ENCODE measurements at places on chromosomes 1 and 21. TPM values are rescaled to one million over a fixed set of nuclear protein-coding genes. Genes with fewer than 3 reads are reported as not detected.

TMEM82 gene
- 6.1 TPM for polyA plus RNA-seq

ENAH gene
- polyA plus RNA-seq: 103 TPM

DNA sequence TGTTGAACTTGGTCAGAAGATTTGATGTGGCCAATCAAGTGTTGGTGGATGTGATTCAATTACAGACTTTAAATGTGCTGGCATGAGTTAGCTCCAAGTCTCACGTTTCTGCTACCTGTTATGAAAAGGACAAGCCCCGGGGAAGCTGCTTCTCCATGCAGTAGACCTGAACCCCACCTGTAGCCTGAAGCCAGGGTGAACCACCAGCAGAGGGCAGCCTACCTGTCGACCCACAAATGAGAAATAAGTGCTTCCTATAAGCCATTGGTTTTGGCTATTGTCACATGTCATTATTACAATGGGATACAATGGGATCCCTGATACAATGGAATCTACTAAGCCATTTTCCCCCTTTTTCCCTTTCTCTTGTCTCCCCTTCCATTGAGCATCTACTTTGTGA is 230.2 kb downstream of the PRDM2 start:
- no peak for DNase-seq

OR2T29 gene
- not detected for polyA plus RNA-seq

CELA2B gene
- polyA plus RNA-seq: 0.31 TPM

- no peak for DNase-seq
Observed at GRCh38 chr21:24852610-24853195, 754.6 kb downstream of the MRPL39 start.

CAPN8 gene
- polyA plus RNA-seq: 2.7 TPM

- peak; percentile 79 for DNase-seq
Observed at GRCh38 chr1:235917267-235917811, 50.6 kb upstream of the LYST start.

- no peak for DNase-seq
Observed at GRCh38 chr1:197904126-197904787, 1.8 kb downstream of the C1orf53 start.

- no peak for DNase-seq
Observed at GRCh38 chr1:107900090-107900945, 64.7 kb downstream of the VAV3 start.

DNA sequence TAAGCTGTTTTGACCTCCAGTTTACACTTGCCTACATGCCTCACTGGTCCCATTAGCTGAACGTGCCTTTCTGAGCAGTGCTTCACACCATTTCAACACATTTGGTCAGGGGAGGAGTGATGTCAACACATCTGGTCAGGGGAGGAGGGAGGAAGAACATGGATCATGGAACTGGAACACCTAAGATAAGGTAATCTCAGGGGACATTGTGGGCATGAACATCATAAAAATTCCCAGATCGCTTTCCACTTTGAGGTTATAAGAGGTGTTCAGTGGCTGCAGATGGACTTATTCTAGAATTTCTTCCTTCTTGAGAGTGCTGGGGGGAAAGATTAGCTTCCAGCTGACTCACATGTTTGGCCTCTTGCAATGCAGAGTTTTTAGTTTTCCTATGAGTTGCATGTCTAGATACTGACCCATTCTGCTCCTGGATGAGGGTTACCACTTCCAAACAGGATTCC is 2.0 kb downstream of the QSOX1 start:
- no peak for DNase-seq

RGSL1 gene
- 0.33 TPM for polyA plus RNA-seq

FMOD gene
- polyA plus RNA-seq: 48.2 TPM

DNA sequence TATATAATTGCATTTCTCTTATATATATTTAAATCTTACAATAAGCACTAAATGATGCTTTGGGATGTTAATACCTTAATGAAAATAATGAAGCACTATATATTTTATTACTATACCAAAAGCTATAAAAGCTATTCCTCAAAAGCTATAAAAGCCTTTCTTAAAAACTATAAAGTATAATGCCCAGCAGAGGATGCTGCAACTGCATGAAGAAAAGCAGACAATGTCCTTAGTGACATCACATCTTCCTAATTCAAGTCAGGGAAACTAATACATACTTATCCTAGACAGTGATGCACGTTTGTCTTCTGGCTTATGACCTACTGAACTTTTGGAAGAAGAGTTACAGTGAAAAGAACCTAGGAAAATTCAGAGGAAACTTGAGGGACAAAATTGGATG is 13.6 kb upstream of the C1orf185 start:
- DNase-seq: no peak

GRCh38 chr1:66402194-66402593 is 131.8 kb upstream of the SGIP1 start:
- peak; percentile 38 for DNase-seq

GRCh38 chr1:54274448-54274847 is 74.5 kb downstream of the MRPL37 start:
- DNase-seq: no peak

- DNase-seq: no peak
Observed at GRCh38 chr21:45270306-45270821, 17.3 kb downstream of the POFUT2 start.

- DNase-seq: no peak
Observed at GRCh38 chr1:192363177-192363576, 46.4 kb downstream of the RGS21 start.

DNA sequence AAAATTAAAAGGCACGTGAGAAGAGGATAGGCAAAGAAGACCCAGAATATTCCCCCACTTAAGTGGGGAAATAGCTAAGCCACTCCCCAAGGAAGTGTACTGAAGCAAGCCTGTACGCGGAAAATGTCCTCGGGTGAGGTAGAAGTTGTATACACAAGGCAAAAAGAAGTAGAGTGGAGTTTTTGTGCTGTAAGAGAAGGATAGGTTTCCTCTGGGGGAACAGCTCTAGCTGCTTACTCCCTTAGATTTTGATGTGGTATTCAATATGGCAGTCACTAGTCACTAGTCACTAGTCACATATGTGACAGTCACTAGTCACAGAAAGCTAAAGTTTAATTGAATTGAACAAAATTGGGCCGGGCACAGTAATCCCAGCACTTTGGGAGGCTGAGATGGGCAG is 7.6 kb downstream of the TXNIP start:
- no peak for DNase-seq

DNA sequence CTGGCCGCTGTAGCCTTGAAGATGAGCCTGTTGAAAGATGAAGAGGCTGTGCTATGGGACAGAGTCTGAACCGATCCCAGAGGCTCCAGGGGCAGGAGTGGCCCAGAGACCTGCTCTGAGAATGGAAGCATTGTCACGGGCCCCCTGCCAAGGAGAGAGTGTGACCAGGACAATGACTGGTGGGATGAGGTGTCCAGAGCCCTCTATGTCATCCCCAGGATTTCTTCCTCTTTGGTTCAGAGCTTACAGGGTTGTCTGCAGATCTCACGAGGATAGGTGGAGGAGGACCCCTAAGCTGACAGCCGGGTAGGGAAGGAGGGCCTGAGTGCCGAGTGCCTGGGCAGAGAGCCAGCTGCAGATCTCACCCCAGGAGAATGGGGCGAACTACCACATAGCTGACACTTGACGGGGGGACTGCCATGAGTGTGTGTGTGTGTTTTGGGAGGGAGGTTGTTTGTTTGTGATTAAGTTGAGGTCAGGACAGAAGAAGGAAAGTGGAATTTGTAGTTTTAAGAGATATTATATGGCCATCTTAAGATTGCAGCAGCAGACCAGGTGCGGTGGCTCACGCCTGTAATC is 25.4 kb downstream of the PIK3CD start:
- DNase-seq: no peak

DNA sequence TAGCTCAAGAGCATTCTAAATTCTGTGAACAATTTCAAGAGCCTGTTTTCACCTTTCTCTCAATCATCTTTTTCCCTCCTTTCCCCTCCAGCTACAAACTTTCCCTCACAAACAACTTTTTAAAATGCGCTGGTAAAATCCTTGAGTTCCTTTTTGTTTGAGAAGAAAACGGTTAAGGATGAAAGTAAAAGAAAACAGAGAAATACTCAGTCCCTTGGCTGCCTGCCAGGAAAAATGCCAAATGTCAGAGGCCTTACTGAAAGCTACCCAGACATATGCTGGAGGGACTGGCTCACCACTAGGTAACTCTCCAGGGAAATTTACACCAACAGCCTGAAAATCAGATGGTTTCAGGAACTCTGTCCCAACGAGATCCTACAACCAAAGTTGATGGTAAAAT is 11.0 kb upstream of the SERBP1 start:
- DNase-seq: peak; percentile 54

DNA sequence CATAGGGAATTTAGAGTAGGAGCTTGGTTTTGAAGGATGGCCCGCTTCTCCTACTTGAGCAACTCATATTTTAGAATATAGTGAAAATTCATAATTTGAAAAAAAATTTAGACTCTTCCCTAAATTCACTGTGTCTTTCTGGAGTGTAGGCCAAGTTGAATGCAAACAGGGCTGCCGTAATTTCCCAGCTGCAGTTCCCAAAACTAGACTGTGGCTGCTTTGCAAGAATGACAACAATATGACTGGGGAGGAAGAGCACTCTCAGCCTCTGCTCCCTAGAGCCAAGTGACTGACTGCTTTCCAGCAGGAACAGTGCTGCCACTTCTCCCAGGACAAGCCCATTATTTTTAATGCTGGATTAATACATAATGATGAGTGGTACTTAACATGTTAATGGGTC is 209.0 kb downstream of the RHOU start:
- DNase-seq: no peak

DNA sequence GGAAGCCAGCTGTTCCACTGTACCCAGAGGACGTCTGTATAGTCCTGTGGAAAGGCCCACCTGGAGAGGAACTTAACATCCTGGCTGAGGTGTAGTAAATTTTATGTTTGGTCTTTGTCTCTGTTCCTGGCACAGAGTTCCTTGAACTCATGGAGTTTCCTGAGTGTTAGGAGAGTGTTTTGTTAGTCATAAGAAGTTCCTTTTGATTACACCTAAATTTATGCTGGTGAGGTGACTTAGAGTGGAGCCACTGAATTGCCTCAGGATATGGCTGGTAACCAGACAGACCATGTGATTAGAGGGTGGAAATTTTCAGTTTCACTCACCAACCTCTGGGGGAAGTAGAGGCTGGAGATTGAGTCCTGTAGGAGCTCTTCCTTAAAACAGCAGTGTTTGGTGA is 57.9 kb downstream of the RASAL2 start:
- no peak for DNase-seq

- no peak for DNase-seq
Observed at GRCh38 chr21:29295066-29295650, 3.6 kb upstream of the BACH1 start.

- peak; percentile 21 for DNase-seq
Observed at GRCh38 chr1:197614916-197615692, 160.2 kb downstream of the DENND1B start.

- DNase-seq: no peak
Observed at GRCh38 chr1:244322181-244322580, 129.5 kb downstream of the ADSS2 start.

DNA sequence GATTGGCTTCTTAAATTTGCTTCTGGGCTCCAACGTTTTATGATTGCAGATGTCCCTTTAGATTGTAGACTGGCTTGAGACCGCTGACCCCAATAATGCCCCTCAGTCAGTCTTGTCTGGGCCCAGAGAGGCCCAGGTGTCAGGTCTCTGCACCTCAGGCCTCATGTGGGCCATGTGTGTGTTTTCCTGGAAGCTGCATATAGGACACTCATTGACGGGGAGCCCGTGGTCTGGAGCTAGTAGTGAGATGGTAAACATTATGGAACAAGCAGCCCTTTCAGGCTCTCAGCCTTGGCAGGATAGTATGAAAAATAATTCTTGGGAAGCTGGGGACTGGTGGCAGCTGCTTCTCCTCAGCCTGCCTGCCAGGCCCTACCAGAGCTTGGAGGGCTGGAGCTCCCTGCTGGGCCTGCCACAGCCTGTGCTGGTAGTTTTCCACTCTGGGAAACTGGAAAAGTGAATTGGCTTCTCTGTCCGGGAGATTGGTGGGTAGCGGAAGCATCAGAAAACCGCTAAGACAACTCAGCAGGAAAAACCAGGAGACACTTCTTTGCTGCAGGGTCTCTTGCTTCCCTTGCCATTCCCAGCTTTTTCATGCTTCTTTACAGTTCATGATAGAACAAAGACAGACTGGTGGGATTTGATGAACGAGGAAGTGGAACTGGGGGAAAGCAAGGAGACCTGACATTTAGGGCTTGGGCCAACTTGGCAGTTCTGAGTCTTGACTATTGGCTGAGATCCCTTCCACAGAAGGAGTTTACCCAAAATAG is 57.8 kb upstream of the HSD17B7 start:
- DNase-seq: no peak

- no peak for DNase-seq
Observed at GRCh38 chr1:172815740-172816139, 156.8 kb downstream of the FASLG start.

DNA sequence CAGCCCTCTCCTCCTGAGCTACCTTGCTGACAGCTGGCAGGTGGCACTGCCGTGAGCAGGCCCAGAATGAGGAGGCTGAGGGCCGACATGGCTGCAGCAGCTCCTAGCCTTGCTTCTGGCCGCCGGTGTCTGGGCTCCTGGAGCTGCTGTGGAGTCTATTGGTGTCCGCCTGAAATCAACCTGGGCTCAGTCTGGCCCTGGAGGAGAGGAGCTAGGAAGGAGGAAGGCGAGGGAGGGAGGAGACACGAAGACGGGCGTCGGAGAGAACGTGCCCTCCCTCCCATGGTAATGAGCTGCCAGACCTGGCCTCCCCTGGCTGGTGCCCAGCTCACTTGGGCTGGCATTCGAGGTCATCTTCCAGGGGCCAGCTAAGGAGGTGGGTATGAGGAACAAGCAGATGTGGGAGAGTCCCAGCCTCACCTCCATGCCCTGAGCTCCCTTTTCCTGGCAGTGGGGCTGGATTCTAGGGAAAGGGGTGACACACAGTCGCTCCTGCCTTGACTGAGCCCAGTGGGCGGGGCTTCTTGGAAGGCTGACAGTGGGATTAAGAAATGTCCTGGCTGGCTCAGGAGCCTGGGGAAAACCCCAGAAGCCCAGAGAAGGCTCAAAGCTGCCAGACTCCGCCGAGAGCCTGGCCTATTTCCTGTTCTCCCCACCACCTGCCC is at the start of gene PDZK1IP1:
TSS of gene PDZK1IP1 (minus strand) at position 193 of the 665 bp plus-strand sequence. CDS start at position 89, 104 bp downstream.
- no peak for DNase-seq

DNA sequence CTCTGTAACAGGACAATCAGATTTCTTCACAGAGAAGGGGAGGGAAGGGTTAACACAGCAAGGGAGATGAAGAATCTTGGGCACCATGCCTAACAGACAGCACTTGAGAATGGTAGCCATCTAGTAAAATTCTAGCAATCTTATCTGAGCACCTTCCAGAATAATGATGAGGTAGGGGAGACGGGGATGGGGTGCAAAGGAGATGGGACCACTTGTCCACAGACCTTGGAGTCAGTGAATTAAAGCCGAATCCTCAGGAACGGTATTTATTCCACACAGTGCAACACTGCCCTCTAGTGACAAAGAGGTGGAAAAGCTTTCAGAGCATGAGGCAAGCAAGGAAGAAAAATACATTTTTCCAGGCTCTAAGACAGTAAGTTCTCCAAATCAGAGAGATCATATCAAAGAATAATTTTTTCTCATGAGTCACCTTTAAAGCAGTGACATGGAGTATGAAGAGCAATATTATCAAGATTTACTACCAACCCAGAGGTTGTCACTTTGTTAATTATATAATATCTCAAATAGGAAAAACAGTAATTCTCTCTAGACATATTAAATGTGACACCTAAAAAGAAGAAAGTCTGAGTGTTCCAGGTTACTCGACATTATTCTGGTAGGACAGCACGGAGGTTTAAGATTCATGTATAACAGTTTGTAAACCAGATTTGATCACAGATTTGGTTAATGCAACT is 43.3 kb upstream of the LPAR3 start:
- peak; percentile 79 for DNase-seq
